C1 segment of cervical spinal cord (tissue), 14 donors: ENCODE measurements at places on chromosomes 12 and 14.

GRCh38 chr12:76083246-76083903 is 1.1 kb downstream of the NAP1L1 start:
- no peak for DNase-seq

- no peak for DNase-seq
Observed at GRCh38 chr12:3187846-3188770, 110.9 kb downstream of the TSPAN9 start.

DNA sequence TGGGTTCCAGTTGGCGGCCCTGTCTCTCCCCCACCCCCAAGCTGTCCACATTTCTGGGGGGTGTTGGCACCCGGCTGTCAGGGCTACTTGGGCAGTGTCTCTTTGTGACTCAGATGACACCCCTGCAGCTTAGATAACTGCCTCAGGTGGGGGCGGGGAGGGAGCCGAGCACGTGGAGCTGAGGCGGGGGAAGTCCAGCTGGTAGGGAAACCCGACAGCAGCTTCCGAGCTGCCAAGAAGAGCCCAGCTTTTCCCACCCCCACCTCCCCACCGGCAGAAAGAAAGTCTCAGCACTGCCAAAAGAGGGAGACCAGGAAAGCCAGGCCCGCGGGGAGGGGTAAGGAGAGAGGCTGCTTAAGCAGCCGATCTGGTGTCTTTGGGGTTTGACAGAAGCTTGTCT is 1.4 kb downstream of the LRTM2 start:
- DNase-seq = no peak

DNA sequence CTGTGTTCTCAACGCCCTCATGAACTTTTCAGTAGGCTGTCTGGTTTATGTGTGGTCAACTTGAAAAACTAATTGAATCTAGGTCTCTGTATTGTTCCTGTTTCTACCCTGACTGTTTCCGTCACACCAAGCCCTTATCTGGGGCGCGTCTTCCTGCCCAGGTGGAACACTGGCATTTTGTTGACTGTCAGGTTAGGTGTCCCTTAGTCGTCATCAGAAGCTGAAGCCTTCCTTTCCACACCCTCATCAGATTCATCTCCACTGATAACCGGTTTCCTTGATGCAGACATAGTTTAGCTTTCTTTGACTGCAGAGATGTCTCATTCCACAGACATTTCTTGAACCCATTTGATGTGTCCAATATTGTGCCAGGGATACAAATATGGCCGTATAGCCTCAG is 96.5 kb downstream of the DUSP16 start:
- no peak for DNase-seq

- no peak for DNase-seq
Observed at GRCh38 chr12:118853634-118854033, 127.7 kb upstream of the SRRM4 start.

- DNase-seq = no peak
Observed at GRCh38 chr14:99841436-99842071, 48.3 kb downstream of the EML1 start.

DNA sequence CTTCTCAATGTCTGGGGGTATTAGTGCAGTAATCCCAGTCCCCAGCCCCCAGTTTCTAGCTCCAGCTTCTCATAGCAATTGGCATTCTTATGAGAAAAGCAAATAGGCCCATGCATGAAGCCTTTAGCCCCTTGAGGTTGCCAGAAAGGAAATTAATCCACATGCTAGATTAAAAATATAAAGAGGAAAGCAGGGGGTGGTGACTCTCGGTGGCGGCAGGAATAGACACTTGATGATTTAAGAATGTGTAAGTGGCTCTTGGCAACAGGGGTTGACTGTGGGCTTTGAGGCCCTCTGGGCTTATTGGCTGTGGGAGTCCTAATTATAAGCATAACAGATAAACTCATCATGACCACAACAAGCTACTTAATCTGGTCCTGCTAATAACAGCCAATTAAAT is 1367.3 kb upstream of the FLRT2 start:
- no peak for DNase-seq

GRCh38 chr12:93645702-93646101 is 31.5 kb upstream of the CRADD start:
- DNase-seq = no peak

DNA sequence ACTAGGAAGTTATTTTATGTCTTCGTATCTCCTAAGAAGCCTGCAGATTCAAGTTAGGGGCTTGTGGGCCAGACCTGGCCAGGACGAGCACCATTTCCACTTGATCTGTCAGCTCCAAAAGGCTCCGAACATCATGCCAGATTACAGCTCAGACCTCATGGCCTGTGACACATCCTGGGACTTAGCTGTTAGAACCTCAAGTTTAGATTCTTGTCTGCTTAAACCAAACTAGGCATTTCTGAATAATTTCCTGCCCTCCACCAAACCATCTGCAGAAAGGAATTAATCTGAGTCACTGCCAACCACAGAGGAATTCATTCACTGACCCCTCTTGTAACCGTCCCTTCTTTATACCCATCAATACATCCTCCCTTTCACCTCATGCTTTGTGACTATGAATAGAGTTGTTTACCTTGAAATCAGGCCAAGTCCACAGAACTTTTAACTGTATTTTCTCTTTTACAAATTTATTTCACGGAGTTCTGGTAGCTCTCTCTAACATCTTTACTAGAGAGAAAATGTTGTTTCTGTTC is 120.3 kb downstream of the FBXL14 start:
- no peak for DNase-seq

GRCh38 chr12:62873116-62873825 is 61.7 kb downstream of the PPM1H start:
- DNase-seq = no peak
